ENCODE measurements at places on chromosomes 7 and 10.

DNA sequence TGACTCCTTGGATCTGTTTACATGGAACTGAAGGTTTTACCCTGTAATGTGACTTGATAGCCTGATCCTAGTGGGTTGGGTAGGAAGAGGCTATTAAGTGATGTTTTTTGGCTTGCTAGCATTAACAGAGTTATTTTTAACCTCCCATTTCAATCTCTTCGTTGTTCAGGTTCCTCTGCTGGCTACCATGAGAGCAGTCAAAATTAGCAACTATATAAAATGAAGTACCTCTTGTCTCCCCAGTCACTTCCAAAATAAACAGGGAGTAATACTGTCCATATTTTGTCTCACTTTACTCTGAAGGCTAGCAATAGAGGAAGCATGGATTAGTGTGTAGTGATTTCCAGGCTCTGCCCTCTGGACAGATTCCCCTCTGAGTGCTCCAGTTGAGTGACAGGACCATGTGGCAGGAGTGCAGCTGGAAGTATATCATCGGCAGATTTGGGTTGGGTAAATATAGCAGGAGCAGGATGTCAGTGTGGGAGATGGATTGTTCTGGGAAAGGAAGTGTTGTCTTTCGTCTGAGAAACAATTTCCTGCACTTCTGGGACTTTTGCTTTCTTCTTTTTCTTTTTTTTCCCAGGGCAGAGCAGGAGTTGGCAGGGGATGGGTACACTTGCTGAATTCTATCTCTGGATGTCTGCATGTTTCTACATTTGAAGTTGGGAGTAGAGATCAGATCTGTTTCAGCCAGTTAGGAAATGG lies 35.2 kb downstream of the GBF1 start:
- DNase-seq: peak; percentile 99

DNA sequence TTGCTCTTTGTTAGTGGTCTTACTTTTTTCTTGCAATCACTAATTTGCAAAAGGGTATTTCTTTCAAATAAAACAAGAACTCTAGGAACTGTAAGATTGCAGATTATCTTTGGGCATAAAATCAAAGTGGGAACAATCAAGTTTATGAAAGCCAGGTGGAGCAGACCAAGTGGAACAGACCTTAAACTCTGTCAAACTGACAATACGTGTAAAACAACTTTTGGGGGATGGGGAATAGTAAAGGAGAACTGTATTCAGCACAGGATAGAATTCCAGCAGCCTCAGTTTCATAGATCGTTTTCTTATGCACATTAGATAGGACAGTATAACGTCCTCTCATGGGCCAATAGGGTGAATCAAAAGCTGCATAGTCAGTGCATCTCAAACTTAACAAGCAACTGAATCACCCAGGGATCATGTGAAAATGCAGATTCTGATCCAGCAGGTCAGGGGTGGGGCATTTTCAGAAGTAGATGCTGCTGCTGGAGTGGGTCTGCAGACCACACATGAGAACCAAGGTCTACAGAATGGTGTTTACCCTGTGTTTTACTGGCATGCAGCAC lies 120.7 kb downstream of the PIP4K2A start:
- DNase-seq: no peak

- no peak for DNase-seq
Observed at GRCh38 chr10:81594991-81595390, 280.0 kb upstream of the NRG3 start.

- DNase-seq: no peak
Observed at GRCh38 chr10:61321041-61321857, 131.9 kb downstream of the TMEM26 start.

- DNase-seq: no peak
Observed at GRCh38 chr7:17236171-17236570, 62.3 kb upstream of the AHR start.
